ENCODE measurements at places on chromosomes 3 and 15. TPM values are rescaled to one million over a fixed set of nuclear protein-coding genes. Genes with fewer than 3 reads are reported as not detected.
A peak's percentile ranks its signal among the peaks of the same experiment; 100 is the strongest.

KLHDC8B gene
- 2.0 TPM for total RNA-seq

DNA sequence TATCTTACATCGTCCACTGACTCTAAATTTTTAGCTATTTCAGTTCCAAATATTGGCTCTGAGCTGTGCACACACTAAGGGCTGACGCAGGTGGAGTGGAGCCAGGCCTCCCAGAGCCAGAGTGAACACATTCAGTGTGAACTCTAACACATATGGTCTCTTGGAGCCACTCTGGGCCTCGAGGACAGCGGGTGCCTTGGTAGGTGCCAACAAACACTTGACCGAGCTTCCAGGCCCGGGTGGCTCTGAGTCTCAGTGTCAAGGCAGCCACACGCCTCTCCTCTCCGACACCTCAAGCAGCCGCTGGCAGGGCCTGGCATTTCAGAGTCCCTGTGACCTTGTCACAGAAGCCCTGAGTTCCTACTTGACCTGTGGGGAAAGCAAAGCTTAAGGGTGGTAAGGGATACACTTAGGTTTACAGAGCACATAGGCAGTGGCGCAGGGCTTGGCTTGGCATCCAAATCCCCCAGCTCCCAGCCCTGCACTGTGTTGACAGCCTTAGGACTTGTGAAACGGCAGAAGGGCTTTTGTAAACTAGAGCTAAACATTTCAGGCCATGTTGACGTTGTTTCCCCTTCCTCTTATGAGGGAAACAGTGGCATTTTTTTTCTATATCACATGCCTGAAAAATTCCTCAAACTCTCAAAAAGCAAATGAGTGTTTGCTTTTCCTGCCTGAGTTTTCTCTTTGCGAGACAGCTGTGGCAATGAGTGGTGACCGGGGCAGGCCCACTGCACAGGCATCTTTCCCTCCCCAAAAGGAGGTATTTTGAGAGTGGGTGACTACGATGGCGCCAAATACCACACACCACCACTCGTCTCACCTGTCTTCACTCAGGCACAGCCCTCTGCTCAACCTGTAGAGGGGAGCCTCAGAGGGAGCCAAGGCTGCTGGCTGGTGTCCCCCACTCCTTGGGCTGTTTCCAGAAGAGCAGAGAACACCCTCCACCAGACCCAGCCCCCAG, 60.8 kb downstream of the DAPK2 start:
- no peak for DNase-seq

GRCh38 chr15:69035205-69035917, 20.9 kb downstream of the NOX5 start:
- DNase-seq = no peak

DNA sequence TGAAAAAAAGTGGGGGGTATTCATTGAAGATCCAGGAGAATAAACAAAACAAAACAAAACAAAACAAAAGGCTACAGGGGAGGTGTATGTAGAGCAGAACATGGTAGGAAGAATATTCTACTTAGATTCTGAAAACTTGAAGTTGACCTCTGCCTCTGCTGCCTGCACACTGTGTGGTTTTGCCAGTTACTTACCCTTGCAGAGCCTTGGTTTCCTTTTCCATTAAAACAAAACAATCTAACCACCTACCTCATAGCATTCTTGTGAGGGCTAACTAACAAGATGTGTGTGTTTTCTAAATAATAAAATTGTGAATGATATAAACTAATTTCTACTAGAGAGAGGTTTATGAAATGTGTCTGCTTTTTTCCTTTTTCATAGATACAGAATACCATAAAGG, 423.1 kb downstream of the TIGIT start:
- DNase-seq = no peak

OSTN gene
- not detected for total RNA-seq

DNA sequence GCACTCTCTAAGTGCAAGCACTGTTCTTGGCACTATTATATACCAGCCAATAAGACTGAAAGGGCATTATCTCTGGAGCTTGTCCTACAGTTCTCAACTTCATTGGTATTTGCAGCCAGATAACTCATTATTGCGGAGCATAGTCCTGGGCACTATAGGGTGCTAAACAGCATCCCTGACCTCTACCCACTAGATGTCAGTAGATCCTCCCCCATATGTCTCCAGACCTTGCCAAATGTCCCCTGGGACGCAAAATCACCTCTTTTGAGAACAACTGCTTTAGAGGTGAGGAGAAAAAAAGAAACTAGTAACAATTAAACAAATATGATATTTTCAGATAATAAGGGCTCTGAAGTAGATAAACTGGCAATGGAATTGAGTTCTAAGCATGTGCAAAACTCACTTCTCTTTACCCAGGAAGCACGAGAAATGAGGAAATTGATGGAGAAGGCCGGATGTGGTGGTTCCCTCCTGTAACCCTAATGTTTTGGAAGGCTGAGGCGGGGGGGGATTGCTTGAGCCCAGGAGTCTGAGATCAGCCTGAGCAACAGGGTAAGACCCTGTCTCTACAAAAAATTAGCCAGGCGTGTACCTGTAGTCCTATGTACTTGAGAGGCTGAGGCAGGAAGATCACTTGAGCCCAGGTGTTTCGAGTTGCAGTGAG, 61.4 kb downstream of the FRMD4B start:
- DNase-seq = no peak

- peak; percentile 96 for DNase-seq
These were observed at the start of gene MAP3K13 for GRCh38 chr3:185362850-185363661. Gene MAP3K13 (plus strand): TSS chr3:185363136. CDS start chr3:185428582, 65,446 bp downstream.

DNA sequence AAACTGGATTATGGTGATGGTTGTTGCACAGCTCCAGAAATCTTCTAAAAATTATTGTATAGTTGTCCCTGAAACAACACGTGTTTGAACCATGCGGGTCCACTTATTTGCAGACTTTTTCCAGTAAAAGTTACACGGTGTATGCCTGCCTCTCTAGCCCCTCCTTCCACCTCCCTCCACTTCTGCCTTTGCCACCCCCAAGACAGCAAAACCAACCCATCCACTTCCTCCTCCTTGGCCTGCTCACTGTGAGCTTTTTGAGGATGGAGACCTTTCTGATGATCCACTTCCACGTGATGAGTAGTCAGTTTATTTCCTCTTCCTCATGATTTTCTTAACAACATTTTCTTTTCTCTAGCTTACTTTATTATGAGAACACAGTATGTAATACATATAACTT, 5.4 kb downstream of the CYFIP1 start:
- DNase-seq = no peak

DNA sequence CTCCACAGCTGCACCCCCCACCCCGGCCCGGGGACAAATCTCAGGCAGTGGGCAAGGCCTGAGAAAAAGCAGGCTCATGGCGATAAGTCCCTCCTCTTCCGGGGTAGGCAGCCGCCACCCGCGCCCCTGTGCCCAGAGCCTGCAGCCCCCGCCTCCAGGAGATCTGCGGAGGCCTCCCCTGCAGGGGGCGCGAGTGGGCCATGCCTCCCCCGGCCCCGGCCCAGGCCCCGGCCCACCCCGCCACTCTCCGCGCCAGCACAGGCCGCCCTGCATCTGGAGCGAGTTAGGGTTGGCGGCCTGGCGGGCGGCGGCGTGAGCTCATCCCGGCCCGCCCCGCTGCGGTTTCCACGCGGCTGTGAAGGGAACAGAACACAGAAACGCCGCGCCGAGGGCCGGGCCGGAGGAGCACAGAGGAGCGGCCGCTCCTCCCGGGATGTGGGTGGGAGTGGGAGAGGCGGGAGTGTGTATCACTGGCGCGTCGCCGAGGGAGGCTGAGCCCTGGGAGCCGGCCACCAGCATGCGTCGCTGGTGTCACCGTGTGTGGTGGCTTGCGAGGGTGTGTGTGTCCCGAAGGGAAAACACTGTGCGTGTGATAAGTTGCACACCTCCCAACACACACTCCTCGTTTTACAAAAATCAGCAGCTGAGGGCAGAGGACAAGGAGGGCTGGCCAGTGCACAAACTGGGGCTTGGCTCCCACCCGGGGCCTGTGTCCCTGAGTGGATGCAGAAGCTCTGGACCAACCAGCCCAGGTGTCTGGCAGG, 17.2 kb downstream of the MYL3 start:
- DNase-seq = peak; percentile 56

GOLGA6L4 gene
- total RNA-seq = not detected

DNA sequence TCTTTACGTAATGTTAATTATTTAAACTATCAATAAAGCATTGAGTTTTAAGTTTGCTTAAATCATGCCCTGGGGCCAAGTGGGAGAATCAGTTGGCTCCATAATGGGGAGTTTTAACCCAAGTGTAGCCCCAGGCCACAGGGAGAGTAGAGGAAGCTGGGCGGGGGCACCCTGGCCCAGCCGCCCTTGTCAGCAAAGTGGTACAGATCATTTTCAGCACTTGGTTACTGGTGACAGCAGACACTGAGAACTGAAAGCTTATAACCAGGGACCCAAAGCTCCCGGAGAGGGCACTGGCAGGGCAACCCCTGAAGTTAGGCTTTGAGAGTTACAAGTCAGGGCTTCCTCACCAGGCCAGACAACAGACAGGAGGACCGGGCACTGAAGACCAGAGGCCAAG, 90.6 kb downstream of the SEMA5B start:
- no peak for DNase-seq

GRCh38 chr3:38834110-38834509, 18.1 kb upstream of the SCN10A start:
- DNase-seq = peak; percentile 72

DNA sequence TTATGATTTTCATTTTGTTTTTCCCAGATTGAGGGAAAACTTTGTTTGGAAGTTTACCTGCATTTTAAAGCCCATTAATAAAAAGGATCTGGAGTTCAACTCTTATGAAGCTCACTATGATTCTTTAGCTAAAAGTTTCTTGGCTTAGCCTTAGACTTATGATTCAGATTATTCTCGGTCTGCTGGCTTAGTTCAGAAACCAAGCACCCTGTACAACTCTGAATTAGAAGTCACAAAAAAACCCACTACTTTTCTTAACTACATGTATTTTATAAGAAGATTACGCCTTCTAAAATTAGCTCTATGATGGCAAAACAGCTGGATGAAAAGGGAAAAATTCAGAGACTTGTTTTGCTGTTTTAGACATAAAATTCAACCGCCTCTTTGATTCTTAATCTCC, 14.3 kb upstream of the DENND4A start:
- DNase-seq = no peak

DNA sequence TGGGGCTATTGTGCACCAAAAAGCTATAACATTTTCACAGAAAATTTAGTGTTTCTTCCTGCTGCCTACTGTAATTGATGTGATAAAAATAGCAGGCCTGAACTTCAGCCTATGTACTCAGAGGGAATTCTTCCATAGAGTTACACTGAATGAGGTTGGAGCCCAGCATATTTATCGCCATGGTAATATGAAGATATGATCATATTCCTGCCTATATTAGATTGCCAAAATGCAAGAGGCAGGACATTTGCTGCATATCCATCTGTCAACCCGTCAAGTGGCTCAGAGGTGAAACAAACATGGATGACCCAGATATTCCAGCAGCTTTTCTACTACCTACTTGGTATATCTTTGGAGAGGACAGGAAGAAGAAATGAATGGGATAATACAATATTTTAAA, 1150.6 kb downstream of the TBL1XR1 start:
- no peak for DNase-seq

- peak; percentile 19 for DNase-seq
These were observed 2.2 kb upstream of the CCR5 start for GRCh38 chr3:46368569-46368968.

DNA sequence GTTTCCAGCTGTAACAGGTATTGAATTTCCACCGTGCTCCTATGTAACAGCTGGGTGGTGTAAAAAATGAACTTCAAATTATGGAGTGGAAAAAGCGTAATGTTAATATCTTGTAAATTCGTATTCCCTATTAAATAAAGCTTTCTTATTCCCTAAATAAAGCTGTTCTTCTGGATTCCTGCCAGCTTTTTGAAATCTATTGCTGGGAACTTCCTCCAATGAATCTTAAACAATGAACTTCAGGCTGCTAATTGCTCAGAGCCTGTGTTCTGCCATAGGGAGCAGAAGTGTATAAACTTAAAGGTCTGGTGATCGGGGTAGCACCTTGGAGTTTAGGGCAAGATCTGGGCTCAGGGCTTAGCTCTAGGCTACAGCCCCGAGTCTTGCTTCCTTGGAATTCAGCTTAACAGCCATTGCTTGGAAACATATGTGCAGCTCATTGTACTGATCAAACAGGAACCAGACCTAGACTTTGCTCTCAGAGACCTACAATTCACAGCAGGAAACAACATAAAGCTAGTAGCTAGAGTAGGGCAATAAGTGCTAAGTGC, 1.4 kb downstream of the ARL14 start:
- no peak for DNase-seq

GRCh38 chr3:23041918-23042696, 161.0 kb upstream of the UBE2E2 start:
- DNase-seq = no peak

GRCh38 chr15:98734466-98735199, 86.3 kb downstream of the IGF1R start:
- no peak for DNase-seq

TMEM266 gene
- total RNA-seq = 0.19 TPM

DNA sequence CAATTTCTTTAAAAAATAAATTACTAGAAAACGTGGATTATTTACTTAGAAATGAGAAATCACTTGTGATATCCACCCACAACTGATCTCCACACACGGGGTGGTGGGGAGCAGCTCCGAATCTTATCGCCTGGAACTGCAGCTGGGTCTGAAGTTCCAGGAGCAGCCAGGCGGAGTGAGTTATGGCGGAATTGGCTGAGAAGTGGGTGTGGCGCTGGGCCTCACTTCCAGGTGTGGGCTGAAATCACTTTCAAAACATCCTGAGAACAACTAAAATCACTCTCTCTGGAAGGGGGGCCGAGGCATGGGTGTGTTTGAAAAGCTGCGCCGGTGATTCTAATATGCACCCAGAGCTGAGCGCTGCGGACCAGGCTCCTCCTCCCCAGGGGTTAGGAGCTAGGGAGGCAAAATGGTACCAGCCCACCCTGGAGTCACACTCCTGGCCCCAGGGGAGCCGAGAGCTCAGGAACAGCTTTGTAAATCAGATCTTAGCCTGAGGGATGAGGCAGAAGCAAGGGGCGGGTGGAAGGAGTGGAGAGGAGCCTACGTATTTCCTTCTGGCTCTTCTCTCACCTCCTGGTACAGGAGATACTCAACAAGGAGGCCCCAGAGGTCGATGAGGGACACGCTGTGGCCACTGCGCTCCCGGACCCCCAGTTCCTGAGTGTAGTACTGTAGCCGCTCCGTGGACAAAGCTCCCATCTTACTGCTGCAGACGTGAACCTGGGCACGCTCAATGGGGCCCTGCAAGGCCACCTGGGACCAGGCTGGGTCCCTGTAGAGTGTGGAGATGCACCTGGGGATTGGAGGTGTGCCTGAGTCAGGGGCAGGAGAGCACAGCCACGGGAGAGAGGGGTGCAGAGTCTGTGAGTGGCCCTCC, 9.6 kb downstream of the PLA2G4F start:
- DNase-seq = no peak

DNA sequence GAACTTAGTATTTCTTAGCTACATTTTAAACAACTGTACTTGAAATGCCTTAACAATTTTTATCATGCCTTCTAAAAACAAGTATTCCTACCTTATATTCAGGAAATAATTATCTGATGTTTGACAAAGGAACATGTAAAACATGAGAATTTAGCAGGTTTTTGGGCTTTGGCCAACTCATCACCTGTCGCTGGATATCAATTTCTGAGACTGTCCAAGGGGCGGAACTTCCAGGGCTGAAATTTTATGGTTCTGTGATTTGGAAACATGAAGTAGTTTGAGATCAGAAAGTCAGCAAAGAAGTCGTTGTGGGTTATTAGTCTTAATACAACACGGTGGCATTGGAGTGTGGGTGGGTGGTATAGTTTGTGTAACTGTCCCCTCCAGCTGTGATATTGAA, 282.2 kb upstream of the LRRN1 start:
- no peak for DNase-seq
